Left renal cortex interstitium (tissue), 4 donors: ENCODE measurements at places on chromosomes 7 and 10.

- DNase-seq, result no peak
Observed at GRCh38 chr7:98628418-98628817, 11.3 kb downstream of the NPTX2 start.

GRCh38 chr10:60706146-60706545 is 72.1 kb upstream of the CDK1 start:
- DNase-seq, result no peak

GRCh38 chr10:29472301-29473086 is 162.3 kb downstream of the SVIL start:
- DNase-seq, result no peak

GRCh38 chr10:32629910-32630309 is 184.0 kb downstream of the CCDC7 start:
- no peak for DNase-seq

- no peak for DNase-seq
Observed at GRCh38 chr10:24889639-24890038, 62.8 kb downstream of the PRTFDC1 start.

DNA sequence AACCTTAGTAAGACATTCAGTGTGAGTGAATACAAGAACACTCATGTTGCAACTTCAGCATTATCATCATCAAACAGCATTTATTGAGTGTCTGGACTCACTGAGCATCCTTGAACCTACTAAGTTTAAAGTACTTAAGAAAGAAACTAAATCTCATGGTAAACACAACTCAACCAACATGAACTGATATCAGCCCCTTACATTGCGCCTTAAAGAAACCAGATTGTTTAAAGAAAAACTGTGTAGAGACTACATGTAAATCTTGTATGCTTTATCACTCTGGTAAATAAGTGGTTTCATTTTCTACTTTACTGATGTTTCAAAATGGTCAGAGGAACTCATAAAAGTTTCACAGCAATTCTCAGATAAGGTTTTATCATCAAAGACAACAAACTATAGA is 157.5 kb upstream of the FERD3L start:
- DNase-seq, result no peak

DNA sequence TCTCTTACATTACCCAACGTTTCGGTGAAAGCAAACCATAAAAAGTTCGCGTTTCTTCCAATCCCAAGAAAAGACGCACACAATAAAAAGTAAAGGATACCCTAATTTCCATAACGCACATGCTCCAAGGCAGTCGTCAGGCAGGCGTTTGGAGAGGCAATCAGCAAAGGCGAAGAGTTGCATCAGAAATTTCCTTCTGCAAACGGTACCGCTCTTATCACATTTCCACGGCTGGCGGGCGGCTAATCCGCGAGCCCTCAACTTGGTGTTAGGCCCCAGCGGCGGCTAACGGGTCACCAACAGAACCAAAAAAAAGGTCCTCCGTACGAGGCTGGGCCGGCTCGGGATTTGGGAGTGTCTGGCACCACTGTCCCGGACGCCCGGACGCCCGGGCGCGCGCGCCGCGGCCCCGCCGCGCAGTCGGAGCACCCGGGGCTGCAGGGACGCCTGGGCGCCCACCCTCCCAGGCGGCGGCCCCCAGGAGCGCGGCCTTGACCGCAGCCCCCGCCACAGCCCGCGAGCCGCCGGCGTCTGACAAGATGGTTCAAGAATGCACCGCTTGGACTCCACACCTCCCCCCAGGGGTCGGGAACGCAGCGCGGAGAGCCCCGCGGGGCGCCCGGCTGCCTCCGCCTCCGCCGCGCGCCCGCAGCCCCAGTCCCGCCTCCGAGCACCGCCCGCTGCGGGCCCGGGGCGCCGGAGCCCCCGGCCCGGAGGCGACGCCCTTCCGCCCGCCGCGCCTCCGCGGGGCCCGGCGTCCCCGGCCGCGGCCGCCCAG is 9.8 kb upstream of the GRB10 start:
- DNase-seq, result no peak

GRCh38 chr10:128568990-128569945 is 443.0 kb upstream of the MKI67 start:
- no peak for DNase-seq
